ENCODE measurements at places on chromosomes 11 and 22. TPM values are rescaled to one million over a fixed set of nuclear protein-coding genes. Genes with fewer than 3 reads are reported as not detected.
A peak's percentile ranks its signal among the peaks of the same experiment; 100 is the strongest.

C22orf31 gene
- not detected for total RNA-seq

OR51B2 gene
- 0.27 TPM for total RNA-seq

ABCG4 gene
- under 0.01 TPM for total RNA-seq

HIC2 gene
- 13.7 TPM for total RNA-seq

ART1 gene
- not detected for total RNA-seq

APOA4 gene
- not detected for total RNA-seq

GRCh38 chr22:27473533-27473932, 328.0 kb downstream of the MN1 start:
- no peak for DNase-seq

- no peak for DNase-seq
These were observed 166.4 kb downstream of the KIRREL3 start for GRCh38 chr11:126834149-126834548.

DNA sequence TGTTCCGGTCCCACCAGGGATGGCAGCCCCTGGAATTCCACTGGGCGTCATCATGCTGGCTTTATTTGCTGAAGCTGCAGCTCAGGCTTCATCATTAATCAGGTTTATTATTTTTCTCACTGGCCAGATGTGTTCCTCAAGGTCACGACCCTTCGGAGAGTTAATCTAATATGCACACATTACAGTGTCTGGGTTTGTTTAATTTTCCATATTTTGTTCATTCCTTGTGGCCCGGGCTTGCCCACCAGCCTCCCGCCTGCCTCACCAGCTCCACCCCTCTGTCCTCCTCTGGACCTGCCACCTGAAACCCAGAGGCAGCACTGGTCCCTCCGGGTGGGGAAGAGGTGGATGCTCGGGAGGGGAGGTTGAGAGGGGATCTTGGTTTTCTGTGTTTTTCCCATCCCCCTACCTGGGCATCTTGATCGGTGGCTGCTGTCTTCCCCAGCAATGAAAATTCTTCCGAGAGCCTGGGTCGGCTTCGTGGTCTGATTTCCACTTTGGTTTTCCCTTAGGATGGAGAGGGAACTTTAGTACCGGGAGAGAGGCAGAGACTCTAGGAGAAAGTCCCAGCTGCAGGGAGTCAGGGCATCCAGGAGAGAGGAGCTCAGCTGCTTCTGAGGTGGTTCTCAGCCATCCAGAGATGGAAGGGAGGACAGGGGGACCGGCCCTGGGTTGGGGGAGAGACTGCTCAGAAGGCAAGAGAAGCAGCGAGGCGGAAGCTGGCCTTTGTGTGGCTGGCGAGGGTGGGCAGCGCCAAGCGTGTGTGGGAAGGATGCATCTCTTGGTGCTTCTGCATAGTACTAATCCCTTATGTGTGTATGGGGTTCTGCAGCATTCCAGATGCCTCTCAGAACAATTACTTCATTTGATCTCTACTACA, 2.1 kb downstream of the GRIK4 start:
- no peak for DNase-seq

DNA sequence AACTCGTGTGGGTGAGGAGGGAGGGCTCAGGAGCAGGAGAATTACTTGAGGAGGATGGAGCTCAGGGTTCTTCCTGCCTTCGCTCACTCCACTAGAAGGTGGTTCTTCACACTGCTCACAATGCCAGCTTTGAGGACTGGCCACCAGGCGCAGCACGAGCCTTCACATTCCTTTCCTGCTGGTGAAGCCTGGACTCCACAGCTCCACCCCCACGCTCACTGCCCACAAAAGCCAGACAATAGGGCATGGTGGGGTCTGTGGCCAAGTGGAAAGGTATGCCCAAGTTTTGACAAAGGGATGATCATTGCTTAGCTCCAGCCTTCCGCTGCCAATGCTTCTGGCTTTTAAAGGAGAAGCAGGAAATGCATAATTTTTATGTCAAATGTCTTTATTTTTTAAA, 58.0 kb upstream of the FADD start:
- no peak for DNase-seq

GRCh38 chr11:11416502-11416901, 63.5 kb upstream of the CSNK2A3 start:
- peak; percentile 81 for DNase-seq

Measured in hematopoietic multipotent progenitor cell (in vitro differentiated cells).